ENCODE measurements at places on chromosomes 2 and 18.

DNA sequence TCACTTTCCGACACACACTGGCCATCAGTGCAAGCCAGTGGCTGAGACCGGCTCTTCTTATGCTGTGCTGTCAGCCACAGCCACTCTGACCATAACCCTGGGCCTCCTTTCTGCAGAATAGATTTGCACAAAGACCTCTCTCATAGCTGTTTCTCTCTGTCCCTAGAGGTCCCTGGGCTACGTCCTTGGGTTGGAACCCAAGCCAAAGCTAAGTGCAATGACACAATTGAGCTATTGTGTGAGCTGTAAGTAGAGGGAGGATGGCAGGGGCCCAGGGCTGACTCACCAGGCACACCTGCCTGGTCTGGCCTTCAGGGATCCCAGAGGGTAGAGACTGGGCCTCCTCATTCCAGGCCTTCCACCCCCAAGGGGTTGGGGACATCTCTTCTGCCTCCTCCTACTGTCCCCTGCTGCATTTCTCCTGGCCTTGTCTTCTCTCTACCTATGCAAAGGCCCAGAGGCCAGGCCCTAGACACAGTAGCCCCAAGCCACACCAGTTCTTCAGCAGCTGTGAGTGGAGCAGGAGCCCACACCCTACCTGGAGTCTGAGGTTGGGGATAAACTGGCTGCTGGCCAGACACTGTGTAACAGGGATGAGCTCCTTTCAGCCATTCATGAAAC, 174.6 kb downstream of the NCK2 start:
- DNase-seq, result no peak

GRCh38 chr2:96156926-96157648, 11.8 kb upstream of the DUSP2 start:
- DNase-seq, result no peak

- no peak for DNase-seq
These were observed 62.8 kb downstream of the HDAC4 start for GRCh38 chr2:239337877-239338484.

DNA sequence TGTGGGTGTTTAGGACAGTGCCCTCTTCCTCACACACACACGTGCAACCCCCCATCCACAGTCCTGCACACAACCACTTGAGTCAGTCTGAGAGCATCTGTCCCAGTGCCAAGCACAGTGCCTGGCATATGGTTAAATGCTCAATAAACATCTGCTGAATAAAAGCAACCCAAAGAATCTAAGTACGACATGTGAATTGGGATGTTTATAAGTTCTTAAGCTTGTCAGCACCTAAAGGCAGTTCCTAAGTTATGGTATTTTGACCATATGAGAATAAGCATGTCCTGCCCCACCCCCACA, 37.8 kb downstream of the CAPN13 start:
- no peak for DNase-seq

- DNase-seq, result no peak
These were observed 66.3 kb downstream of the ARHGAP15 start for GRCh38 chr2:143195511-143195910.

GRCh38 chr2:100616841-100617390, 54.1 kb downstream of the PDCL3 start:
- DNase-seq, result no peak

GRCh38 chr2:42057159-42057901, 9.5 kb downstream of the PKDCC start:
- DNase-seq, result no peak

- DNase-seq, result no peak
These were observed 25.6 kb downstream of the NFATC1 start for GRCh38 chr18:79421275-79421857.

GRCh38 chr2:174020926-174021662, 55.9 kb upstream of the SP3 start:
- DNase-seq, result no peak

DNA sequence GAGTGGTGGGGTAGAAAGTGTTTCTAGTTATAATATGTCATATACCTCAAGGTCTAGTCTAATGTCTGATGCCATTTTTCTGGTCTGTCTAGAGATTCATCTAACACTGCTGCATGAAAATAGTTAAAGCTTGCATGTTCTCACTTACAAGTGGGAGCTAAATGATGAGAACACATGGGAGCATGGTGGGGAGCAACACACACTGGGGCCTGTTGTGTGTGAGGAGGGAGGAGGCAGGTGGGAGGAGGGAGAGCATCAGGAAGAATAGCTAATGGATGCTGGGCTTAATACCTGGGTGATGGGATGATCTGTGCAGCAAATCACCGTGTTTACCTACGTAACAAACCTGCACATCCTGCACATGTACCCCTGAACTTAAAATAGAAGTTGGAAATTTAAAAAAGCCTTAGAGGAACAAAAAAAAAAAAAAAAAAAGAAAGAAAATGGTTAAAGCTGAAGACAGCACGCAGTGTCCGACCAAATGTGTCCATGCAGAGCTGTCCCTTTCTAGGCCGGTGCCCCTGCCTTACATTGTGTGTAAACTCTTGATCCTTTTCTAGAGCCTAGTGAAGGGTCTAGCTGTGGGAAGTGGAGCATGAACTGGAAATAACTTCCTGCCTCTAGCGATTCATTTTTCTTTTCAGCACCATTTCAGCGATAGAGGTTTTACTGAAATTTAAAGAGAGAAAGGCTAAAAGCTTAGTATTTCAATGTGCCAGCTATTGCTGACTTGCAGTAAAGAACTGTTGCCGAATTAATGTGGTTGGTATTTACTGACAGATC, 94.0 kb downstream of the FMNL2 start:
- DNase-seq, result no peak

DNA sequence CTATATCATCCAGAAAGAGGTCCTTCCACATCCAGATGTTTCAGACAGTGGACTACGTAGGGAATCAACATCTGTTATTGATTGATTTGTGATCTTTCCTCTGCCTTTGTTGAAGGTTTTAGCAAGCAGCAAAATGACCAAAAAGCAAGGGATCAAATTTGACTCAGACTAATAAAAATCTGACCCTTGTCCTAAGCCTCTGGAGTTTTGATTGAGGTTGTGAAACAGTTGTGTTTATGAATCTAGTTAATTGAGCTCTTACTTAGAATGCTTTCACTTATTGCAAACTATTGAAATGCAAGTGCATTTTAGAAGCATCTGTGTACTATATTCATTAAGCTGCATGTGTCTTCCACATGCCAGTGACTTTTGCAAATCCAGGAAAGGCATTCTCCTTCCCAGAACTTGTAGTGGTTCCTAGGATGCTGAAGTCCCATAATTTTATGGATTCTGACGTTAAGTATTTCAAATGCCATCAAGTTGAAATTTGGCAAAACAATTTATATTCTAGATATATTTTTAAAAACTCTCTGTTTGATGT, 116.0 kb downstream of the MTX2 start:
- DNase-seq, result no peak

GRCh38 chr2:136495636-136496035, 269.7 kb upstream of the THSD7B start:
- no peak for DNase-seq

DNA sequence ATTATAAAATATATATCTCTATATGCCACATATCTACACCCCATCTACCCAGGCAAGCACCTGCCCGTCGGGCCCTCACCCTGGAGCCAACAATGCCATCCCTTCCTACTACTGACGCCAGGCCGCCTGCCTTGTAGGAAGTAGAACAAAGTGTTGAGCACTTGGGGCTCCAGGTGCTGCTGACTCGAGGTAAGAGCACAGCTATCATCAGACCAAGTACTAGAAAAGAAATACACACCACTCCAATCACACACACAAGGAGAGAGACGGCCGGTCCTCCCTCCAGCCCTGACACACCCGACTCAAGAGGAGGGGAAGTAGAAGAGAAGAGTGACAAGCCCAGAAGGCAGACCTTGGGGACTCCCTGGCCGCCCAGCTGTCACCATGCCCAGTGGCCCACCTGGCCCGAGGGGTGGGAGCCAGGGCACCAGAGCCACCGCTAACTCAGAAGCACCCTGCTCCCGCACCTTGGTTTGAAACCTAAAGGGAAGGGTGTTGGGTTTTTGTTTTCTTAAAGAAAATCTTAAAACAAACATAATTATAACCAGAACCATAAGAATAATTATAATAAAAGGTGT, 64.0 kb upstream of the POMC start:
- DNase-seq, result no peak
